ENCODE measurements at places on chromosomes 6 and 20. TPM values are rescaled to one million over a fixed set of nuclear protein-coding genes. Genes with fewer than 3 reads are reported as not detected.
A peak's percentile ranks its signal among the peaks of the same experiment; 100 is the strongest.

GRCh38 chr6:125759184-125759902 lies 9.9 kb downstream of the HEY2 start:
- no peak for DNase-seq

LY6G5C gene
- total RNA-seq: 4.6 TPM

- no peak for DNase-seq
These were observed 19.7 kb downstream of the ZDHHC14 start for GRCh38 chr6:157400676-157401075.

DNA sequence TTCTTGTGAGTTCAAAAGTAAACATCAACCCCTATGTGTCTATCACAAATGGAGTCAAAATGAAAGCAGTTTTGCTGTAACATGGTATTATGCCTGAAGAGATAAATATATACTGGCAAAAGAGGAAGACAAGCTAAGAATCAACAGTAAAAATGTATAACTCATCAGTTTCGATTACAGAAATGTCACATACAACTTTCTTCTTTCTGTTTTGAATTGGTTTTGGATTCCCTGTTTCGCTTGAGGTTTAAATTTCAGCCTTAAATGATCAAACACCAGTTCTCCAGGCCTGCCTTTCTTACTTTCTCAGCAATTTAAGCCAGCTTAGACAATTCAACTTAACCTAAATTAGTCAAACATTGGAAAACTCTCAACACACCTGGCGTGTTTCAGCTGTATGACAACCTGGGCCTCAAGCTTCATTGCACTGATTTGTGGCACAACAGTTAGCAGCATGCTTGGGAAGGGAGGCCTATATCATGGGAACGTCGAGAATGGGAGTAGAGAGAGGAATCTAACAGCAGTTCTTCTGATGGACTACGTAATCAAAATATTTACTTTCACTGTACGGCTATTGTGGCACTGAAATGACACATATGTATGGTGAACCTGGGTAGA lies 51.9 kb upstream of the MARCKS start:
- no peak for DNase-seq

DNA sequence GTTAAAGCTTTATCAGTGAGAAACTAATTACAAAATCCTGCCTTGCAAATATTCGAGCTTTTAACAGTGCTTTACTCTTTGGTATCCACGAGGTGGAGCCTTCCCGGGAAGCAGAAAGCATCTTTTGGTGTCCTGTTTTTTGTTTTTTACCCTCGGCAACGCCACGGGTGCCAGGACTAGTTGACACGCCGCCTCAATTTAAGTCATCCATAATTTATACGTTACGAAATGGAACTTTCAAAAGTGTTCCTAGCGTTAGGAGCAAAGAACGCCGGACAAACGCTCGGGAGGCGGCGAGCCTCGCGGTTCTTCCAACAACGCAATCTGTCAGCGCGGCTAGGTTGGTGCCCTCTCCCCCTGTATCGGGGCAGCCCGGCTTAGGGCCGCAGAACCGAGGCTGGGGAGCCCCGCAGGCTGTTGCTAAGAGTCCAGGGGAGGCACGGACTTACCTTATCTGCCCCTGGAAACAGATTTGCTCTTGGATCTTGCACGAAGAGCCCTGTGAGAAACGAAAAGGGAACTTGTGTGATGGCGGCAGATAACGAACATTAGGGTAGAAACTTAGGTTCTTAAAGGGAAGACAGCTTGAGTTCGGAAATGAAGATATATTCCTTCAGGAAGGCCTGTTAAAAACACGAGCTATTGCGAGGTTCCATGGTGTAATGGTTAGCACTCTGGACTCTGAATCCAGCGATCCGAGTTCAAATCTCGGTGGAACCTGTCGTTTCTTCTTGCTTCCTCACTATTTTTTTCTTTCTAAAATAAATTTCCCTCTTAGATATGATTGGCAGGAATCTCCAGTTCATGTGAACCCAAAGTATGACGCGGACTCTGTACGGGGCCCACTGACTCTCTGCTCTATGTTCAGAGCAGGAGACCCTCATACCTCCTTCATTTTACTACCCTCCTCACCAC lies 46.2 kb upstream of the ZNF184 start:
- peak; percentile 16 for DNase-seq

MUCL3 gene
- total RNA-seq: not detected

GRCh38 chr6:22921828-22922227 lies 352.5 kb downstream of the HDGFL1 start:
- no peak for DNase-seq

DNA sequence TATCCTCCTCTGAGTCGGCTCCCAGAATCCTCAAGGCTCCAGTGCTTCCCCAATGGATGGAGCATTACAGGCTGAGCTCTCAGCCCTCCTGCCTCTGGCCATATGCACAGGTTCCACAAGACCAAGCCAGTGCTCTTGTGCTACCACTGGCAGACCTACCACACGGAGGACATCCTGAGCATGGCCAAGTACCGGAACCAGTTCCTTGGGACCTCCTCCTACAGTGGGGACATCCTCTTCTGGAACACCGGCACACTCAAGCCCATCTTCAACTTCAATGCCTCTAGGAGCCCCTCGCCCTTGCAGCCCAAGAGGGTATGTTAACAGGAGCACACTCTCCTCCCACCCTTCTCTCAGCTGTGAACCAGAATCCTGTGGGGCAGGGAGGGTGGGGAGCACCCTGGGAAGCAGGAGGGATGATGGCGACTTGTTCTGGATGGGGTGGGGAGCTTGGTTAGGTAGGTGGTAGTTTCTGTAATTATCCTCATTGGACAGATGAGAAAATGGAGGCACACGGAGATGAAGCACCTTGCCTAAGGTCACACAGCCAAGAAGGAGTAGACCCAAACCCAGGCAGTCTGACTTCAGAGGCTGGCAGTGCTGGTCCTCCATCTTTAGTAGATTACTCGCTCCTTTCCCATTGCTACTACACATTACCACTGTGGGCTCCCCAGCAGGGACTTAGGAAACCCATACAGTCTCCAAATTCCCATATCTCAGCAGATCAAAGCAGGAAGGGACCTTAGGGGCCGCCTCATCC lies 58.6 kb downstream of the EFCAB8 start:
- no peak for DNase-seq

DNA sequence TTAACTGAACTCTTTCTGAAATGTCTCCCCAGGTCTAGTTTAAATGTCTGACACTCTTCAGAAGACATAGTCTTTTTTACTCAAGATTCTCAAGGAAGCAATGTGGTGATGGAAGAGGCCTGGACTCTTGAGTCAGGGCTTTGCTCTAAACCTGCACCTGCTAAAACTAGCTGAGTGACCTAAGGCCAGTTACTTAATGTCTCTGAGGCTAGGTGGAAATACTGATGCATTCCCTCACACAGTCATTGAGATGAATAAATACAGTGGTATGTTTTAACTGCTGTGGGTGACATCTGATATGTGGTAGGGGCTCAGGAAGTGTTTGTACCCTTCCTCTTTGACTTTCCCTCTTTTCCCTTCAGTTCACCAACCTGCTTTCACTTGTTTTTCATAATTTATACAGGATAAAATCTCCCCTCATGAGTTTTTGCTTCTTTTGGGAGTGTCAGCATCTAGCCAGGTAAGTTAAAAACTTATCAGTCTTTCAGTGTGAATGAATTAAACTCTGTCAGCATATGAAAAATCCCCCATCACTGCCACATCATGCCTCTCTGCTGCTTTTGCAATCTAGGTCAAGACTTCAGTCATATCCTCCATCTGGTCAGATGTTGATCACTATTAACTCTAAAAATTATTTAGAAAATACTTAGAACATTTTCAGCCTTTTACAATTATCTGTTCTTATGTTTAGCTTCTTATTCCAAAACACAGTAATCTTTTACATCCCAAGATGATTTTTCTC lies 178.7 kb upstream of the TNFAIP3 start:
- DNase-seq: no peak

FAM209B gene
- total RNA-seq: 3.2 TPM

DNA sequence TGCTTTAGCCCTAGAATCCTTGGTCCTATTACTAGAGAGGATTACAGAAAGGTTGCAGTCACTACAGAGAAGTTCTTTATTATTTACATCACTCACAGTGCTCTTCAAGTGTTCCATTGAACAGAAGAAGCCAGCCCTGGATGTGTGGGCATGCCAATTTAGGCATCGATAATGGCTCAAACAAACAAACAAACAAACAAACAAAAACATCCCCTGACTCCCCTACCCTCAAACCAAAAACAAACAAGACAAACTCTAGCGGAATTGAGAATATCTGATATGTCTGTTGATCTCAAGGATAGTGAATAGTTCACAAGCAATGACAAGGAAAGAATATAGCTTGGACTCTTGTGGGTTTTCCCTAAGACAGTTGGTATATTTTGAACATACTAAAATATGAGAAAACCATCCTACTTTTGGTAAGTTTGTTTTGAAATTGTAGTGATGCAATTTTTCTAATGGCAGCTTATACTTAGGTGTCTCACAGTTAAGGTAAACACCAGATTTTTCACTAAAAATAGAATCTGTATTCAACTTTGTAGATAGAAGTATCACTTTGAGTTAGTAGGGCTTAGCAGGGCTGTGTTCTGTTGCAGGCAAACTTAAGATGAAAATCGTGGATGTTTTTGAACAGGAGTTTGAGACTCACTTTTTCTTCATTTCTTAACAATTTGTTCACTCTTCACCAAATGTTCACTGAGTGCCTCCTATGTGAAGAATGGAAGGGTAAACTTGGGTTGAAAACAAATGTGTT lies 92.8 kb upstream of the FAM184A start:
- no peak for DNase-seq

DNA sequence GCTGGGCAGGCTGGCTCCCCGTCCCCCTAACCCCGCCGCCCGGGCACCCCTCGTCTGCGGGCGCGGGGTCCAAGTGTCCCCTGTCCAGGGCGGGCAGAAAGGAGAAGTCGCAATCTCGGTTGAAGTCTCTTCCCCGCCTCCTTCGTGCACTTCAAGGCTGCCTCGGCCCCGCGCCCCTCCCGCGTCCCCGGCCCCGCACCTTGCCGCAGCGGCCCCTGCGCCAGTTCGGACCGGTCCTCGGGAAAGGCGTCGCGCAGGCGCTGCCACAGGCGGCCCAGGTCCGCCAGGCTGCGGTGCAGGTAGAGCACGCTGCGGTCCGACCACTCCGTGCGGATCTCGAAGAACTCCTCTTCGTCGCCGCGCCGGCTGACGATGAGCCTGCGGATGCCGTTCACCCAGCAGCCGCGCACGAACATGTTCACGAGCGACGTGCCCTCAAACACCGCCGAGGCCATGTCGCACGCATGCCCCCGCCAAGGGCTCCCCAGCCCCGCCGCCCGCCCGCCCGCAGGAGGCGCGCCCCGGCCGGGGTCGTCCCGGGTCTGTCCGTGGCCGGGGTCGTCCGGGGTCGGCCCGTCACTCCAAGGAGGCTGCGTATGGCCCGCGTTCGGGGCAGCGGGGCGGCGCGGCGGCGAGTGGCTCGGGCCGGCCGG lies at the start of gene PXDC1:
PXDC1 (minus strand) TSS at position 637 of the 653 bp plus-strand sequence; CDS start at position 455, 182 bp downstream.
- DNase-seq: no peak

EYS gene
- not detected for total RNA-seq

BACH2 gene
- total RNA-seq: 69.9 TPM

OPRL1 gene
- total RNA-seq: 2.7 TPM

GRCh38 chr20:39607141-39607540 lies 645.0 kb downstream of the DHX35 start:
- no peak for DNase-seq

VSTM2L gene
- not detected for total RNA-seq

DNA sequence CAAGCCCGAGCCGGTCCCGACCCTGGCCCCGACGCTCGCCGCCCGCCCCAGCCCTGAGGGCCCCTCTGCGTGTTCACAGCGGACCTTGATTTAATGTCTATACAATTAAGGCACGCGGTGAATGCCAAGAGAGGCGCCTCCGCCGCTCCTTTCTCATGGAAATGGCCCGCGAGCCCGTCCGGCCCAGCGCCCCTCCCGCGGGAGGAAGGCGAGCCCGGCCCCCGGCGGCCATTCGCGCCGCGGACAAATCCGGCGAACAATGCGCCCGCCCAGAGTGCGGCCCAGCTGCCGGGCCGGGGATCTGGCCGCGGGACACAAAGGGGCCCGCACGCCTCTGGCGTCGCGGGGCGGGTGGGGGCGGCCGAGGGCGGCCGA lies 37.5 kb downstream of the YTHDF1 start:
- no peak for DNase-seq

HLA-DOA gene
- total RNA-seq: 5.1 TPM

- no peak for DNase-seq
These were observed 98.3 kb downstream of the SASH1 start for GRCh38 chr6:148440877-148441453.

DNA sequence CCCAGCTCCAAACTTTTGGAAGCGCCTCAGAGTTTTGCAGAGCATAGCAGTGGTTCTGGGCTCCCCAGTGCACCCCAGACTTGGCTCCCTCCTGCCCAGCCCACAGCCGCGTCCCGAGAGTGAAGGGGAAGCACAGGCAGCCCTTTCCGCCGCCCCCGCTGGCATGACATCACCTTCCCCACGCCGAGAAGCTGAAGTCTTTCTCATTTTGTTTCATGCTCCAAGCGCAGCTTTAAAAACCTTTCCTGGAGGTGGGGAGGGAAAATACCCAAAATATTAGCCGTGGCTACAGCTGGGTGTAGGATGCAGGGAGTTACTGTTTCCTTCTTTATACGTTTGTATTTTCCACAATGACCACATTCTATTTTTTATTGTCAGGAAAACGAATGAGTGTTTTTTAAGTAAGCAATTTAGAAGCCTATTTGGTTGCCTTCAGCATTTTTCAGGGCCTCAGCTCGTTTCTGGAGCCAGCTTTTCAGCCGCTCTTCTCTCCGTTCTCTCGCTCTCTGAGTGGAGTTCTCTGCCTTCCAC lies 72.9 kb downstream of the SNX5 start:
- DNase-seq: no peak

GRCh38 chr20:51828762-51829161 lies 26.4 kb upstream of the SALL4 start:
- DNase-seq: no peak

NEDD9 gene
- total RNA-seq: 63.5 TPM

- no peak for DNase-seq
These were observed 754.4 kb upstream of the MARCKS start for GRCh38 chr6:113102761-113103160.

PTGIS gene
- total RNA-seq: not detected

CDC40 gene
- 28.6 TPM for total RNA-seq

UBD gene
- total RNA-seq: not detected

TPMT gene
- total RNA-seq: 4.4 TPM

DNA sequence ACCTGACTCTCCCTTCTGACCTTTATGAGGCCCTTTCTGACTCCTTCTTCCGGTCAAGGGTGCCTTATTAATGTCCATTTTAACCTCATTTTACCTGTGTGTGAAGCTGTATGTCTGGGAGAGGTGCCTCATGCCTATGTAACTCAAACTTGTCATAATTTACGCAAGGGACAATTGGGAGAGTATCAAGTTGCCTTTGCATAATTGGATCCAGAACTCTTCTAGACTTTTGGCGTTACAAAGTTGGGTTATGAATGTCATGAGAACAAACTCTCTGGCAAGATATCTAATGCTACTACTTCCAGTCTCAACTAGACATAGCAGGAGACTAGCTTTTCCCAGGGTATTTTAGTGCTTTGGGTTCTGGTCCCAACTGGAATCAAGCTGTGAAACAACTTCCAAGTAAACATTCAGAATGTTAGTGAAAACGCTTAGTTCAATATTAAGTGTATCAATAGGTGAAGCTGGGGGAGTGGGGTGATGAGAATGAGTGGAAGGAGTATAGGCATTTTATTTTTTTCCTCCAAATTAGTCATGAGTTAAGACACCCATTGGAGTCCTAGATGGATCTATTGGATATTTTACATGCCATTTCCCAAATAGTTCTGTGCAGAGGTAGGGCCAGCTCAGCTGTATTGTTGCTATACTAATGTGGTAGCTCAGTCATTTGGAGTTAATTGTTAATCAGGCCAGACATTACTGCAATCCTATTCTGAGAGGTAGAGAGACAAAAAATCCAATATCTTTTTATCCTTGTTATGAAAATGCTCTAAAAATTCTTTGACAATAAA lies 159.9 kb downstream of the TFAP2B start:
- DNase-seq: no peak
